ENCODE measurements at places on chromosomes 16 and 17.

DNA sequence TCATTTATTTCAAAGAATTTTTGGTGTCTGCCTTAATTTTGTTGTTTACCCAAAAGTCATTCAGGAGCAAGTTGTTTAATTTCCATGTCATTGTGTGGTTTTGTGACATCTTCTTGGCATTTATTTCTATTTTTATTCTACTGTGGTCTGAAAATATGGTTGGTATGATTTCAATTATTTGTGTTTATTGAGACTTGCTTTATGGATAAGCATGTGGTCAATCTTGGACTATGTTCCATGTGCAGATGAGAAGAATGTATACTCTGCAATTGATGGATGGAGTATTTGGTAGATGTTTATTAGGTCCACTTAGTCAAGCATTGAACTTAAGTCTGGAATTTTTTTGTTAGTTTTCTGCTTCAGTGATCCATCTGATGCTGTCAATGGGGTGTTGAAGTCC is 383.0 kb downstream of the PMP22 start:
- DNase-seq = no peak

GRCh38 chr16:50046853-50047252 is 18.9 kb upstream of the HEATR3 start:
- no peak for DNase-seq

DNA sequence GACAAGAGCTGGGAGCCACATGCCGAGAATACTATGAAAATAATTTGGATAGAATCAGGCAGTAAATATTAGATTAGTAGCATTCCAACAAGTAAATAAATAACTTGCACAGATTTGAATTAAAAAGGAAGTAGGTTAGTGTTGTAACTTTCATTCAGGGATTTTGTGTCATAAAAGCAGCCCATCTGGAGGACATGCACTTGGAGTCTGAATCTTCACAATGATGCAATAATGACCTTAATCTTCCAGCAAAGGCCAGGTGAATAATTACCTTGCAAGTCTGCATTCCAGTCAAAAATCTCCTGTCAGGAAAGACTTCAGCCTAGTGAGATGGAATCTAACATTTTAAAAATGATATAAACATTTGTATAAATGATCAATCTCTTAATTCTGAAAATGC is 518.1 kb downstream of the KCNJ2 start:
- DNase-seq = no peak

- no peak for DNase-seq
Observed at GRCh38 chr17:73901661-73902415, 257.6 kb upstream of the SDK2 start.

DNA sequence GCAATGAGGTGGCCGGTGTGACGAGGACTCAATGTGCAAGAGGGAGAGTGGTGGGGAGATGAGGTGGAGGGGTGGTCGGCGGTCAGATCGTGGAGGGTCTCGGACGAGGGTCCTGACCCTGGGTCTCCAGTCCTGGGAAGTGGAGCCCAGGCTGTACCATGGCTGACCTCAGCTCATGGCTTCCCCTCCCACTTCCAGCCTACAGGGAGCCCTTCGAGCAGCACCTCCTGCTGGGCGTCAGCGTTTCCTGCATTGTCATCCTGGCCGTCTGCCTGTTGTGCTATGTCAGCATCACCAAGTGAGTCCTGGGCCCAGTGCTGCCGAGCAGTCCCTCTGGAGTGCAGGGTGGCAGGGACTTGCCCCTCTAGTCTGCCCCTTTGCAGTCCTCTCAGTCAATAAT is 41.8 kb downstream of the IL4R start:
- no peak for DNase-seq

DNA sequence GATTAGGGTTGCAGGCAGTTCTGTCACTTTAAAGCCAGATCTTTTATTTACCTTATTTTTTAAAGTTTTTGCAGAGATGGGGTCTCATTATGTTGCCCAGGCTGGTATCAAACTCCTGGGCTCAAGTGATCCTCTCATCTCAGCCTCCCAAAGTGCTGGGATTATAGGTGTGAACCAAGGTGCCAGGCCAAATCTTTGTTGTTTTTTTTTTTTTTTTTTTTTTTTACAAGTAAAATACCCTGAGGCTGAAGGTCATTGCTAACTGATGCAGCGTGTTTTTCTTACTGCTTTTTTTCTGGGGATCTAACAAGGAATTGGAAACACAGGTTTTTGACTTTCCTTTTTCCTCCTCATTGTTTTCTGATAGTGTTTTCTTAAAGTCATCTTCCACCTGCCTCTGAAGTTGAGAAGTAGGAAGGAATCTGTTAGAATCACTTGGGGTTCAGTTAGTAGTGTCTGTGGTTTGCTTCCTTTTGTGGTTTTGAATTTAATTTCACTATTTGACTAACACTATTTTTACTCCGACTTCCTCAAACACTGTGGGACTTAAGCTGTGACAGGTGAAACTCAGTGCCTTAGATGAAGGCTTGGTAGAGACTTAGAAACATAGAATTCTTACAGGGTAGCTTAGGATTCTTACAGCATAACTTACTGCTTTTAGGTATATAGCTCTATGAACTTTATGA is 22.2 kb downstream of the CLTC start:
- no peak for DNase-seq

DNA sequence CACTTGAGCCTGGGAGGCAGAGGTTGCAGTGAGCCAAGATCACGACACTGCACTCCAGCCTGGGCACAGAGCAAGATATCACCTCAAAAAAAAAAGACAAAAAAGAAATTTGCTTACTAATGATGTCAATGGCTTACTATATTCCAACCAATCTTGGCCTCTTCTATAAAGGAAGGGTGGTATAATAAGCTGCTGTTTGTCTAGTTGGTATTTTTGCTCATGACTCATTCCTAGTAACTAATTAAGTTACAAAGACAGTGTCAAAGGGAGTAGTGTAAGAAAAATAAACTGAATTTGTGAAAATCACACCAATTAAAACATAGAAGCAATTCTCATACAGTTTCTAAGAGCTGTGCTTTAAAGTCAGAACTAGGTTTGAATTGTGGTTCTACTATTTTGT is 82.5 kb downstream of the NLK start:
- no peak for DNase-seq

DNA sequence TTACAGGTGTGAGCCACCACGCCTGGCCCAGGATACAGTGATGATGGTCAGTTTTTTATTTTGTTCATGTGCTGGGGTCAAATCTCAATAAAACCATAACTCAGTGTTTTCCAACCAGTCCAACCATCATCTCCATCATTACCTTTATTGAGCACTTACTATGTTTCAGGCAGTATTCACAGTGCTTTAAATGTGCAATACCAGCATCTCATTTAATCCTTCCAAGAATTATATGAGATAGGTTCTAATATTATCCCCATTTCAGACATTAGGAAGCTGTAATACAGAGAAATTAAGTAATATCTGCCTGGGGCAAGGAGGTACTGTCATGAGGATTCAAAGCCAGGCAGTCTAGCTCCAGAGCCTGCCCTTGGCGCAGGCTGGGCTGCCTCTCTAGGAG is 36.9 kb upstream of the TANGO6 start:
- DNase-seq = no peak

DNA sequence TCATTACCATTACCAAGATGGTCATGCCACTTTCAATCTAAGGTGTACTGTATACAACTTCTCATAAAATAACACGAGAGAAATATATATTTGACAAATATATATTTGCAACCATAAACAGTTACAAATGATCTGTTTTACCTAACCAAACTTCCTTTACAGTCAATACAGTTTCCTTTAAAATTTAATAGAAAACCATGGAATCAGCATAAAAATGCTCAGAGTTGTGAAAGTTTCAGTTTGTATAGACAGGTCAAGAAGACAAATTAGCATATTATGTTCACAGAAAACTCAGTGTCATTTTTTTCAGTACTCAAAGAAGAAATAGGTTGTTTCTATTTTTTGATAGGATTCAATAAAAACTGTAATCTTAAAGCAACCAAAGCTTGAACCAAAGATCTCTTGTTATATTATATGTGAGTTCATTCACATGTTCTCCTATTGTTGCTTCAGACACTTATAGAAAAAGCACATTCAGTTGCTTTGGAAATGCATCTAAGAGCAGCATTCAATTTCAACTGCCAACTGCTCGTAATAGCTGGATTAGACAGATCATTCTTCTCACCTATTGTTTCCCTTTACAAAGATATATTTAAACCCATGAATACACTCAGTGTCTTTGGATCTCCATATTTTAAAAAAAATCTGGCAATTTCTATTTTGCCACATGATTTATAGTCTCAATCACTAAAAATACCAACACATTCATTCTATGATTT is 15.1 kb downstream of the SSH2 start:
- no peak for DNase-seq

- no peak for DNase-seq
Observed at GRCh38 chr17:45777388-45777787, 6.7 kb upstream of the CRHR1 start.

DNA sequence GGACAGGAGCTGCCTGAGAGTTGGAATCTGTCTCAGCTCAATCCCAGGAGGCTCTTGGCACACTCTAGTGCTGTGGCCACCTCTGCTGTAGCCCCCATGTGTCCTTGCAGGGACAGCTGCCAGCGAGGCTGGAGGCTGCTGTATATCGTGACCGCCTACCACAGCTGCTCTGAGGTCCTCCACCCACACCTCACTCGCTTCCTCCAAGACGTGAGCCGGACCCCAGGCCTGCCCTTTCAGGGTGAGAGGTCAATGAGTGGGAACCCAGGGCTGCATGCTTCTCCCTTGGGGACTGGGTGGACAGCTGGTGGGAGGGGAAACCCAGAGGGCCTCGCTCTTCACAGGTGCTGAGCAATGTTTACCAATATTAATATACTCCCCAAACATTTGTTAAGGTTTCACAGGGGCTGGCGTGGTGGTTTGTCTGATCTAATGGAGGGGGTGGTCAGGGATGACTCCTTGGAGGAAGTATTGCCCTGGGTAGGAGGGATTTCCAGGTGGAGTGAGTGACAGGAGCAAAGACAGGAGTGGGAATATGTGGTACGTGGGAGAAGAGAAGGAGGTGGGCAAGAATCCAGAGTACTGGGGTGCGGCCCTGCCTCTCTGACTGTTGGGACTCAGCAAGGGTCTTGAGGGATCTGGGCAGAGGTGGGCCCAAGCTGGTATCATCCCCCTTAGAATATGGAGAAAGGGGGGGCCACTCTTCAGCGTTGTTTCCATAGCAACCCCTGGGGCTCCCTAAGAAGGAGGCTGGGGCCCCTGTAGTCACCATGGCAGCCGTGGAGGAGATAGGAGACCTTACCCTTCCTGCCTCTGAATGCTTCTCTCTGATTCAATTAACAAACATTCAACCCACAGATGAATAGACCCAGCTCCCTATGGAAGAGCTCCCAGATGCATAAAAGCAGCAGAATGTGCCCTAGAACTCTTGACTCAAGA is 22.2 kb upstream of the ALKBH5 start:
- no peak for DNase-seq

DNA sequence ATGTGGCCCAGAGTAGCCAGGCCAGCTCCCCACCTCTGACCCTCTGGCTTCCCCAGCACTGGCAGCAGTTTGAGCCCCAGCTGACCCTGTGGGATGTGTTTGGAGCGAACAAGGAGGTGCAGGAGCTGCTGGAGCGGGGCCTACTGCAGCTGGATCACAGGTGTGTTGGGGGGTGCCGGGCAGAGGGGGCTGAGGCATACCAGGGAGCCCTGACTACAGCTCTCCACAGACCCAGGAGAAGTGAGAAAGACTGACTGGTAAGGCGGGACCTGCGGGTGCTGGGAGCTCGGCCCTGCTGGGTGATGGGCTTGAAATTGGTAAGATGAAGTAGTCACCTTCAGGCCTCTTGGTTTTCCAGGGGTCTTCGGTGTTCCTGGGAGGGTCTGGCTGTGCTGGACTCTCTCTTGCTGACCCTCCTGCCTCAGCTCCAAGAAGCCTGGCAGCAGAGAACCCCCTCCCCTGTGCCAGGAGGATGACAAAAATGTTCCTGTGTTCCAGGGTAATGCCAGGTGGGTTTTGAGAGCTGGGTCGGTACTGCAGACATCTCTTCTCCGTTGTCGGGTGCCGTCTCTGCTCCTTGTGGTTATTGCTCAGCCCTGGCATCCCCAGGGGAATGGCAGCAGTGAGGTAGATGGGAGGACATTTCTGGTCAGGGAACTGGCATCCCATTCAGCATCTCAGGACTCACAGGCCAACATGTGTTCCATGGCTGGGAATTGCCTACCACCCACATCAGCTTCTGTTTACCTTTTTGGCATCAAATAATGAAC is 5.9 kb downstream of the RSAD1 start:
- no peak for DNase-seq

- no peak for DNase-seq
Observed at GRCh38 chr17:76492123-76492988, 8.9 kb downstream of the RHBDF2 start.

GRCh38 chr17:37309051-37309450 is 66.7 kb upstream of the C17orf78 start:
- DNase-seq = no peak

DNA sequence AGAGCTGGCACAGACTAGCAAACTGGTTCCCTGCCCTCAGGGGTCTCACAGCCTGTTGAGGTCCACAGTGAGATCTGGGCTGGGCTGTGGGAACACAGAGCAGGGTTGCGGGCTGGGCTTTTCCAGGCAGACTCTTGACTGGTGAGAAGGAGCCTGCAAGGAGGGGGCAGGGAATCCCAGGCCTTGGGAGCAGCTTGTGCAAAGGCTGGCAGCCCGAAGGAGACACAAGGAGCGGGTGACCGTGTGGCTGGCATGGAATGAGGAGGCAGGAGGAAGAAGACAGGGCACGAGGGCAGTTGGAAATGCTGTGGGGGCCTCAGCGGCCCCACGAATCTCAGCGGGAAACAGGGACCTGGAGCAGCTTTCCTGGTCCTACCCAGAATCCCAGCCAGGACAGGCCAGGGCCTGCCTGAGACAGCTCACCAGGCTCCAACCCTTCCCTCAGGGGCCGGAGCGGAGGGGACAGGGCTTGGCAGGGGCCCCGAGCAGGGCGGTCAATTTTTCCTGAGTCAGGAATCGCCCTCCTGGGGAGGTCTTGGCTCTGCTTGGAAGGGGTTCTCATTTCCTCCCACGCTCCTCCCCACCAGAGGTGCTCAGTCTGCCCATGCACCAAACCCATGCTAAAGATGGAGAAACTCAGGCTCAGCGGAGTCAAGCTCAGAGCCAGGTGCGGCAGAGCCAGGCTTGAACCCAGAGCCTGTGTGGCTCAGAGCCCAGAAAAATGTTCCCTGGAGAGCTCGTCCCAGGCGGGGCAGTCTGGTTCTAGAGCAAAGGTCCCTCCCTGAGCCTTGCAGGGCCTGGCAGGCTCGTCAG is 9.2 kb upstream of the SNN start:
- DNase-seq = no peak

DNA sequence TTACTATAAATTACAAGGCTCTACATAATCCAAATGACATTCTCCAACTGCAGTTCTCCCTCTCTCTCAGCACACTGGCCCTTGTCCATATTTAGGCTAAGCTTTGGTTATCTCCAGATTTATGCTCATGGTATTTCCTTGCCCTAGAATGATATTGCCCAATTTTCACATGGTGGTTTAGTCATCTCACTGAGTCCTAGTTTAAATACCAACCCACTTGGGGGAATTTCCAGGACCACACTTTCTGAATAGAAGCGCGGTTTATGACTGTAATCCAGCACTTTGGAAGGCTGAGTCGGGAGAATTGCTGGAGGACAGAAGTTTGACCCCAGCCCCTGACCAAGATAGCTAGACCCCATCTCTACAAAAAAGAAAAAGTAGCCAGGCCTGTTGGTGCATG is 280.1 kb upstream of the MON1B start:
- DNase-seq = no peak

- DNase-seq = no peak
Observed at GRCh38 chr17:19262650-19263631, 25.8 kb downstream of the EPN2 start.

- no peak for DNase-seq
Observed at GRCh38 chr17:47945529-47946508, 4.4 kb downstream of the PNPO start.

All from effector CD8-positive, alpha-beta T cell (primary cell).